H7 (cell line): ENCODE measurements at places on chromosomes 12 and 14. TPM values are rescaled to one million over a fixed set of nuclear protein-coding genes. Genes with fewer than 3 reads are reported as not detected.

DNA sequence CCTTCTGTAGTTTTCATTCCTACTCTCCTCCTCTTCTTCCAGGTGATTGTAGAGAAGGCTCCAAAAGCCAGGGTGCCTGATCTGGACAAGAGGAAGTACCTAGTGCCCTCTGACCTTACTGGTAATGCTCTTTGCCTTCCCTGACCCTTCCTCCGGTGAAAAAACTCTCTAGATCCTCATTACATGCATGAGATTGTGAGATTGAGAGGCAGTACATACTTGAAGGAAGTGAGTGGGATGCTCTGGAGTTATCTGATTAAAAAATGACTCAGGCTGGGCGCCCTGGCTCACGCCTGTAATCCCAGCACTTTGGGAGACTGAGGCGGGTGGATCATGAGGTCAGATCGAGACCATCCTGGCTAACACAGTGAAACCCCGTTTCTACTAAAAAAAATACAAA lies 5.3 kb downstream of the GABARAPL1 start:
- no peak for DNase-seq

GRCh38 chr14:23114120-23114458 lies 5.0 kb downstream of the CEBPE start:
- no peak for DNase-seq

- no peak for DNase-seq
These were observed 1.6 kb downstream of the CD9 start for GRCh38 chr12:6201826-6202225.

- no peak for DNase-seq
These were observed 52.0 kb downstream of the PEBP1 start for GRCh38 chr12:118187751-118188435.

- DNase-seq = no peak
These were observed 1.2 kb downstream of the PYROXD1 start for GRCh38 chr12:21438643-21439042.

DNA sequence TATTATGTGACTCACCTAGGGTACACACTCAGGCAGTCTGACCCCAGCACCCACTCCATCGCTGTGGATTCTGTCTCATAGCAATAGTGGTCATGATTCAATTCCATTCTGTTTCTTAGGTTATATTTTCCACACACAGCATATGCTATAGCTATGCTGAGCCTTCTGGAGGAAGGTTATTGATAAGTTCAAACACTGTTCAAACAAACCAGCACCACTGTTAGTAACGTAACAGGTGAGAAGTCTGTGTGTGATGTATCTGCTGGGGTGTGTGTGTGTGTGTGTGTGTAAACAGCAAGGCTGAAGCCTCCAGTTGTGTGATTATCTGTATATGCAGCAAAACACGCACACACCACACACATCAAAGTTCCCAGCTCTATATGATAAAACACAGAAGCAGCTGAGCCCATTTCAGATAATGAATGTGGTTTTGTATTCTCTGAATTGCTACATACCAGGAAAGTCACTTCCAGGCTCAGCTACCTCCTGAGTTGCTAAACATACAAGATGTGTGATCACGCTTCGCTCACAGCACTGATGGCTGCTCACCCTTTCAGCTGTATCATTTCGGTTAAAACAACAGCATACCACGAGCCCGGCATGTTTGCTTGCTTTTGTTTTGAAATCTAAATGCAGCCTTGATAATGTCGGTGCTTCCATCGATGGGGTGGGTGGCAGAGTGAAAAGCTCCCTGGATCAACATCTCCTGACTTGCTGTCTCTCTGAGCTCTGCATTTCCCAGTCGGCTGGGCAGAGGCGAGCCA lies 6.8 kb upstream of the SYNE3 start:
- DNase-seq = no peak

DNA sequence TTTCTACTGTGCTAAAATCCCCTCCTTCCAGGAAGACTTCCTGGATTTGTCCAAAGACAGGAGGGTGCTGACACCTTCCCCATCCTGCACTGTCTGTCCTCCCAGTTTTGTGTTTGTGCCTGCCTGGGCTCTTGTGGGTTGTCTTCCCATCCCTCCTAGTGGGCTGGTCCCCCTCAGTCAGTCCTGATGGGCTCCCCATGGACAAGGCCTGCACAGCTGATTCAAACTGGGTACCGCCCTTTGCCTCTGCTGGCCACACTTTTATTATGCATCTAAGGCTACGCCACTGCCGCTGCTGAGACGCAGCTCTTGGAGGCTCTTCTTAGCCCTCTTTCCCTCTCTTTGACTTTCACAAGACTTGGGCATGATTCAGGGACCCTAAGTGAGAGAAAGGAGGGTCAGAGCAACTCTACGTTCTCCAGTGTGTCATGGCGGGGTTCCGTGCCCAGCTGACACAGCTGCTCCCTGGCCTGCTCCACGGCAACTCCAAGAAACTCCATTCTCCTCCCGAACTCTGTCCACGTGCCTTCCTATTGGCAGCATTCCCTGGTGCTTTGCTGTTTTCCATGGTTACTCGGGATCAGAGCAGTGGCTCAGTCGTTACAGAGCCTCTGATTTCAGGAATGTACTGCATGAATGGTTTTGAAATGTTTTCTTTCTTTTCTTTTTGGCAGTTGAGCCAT lies 3.8 kb upstream of the KRT85 start:
- DNase-seq = no peak

DNA sequence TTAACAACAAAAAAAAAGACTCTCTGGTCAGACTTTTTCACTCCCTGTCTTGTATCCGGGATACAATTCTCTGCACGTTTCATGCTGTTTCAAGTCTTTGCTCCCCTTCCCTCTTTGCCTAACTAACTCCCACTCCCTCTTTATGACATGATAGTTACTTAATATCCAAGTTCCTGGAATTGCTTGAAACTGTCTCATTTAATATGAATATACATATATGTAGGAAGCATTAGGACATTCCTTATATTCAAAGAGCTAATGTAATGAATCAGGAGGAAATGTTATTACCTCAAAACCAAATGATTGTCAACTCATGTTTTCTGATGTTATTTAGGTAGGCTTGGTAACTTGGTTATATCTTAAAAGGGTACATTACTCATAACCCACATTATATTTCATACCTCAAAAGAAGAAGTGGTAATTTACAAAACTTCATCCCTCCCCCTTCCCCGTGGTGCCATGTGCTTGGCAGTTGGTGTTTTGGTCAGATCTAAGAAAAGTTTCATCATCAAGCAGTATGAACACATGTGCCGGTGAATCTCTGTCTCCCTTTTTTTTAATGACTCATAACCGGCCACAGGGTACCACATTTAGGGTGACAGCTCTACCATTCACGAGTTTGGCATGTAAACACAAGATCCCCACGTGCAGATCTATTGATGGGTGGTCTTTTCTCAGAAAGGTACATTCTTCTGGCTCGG lies 56.5 kb downstream of the HCAR2 start:
- no peak for DNase-seq

DNA sequence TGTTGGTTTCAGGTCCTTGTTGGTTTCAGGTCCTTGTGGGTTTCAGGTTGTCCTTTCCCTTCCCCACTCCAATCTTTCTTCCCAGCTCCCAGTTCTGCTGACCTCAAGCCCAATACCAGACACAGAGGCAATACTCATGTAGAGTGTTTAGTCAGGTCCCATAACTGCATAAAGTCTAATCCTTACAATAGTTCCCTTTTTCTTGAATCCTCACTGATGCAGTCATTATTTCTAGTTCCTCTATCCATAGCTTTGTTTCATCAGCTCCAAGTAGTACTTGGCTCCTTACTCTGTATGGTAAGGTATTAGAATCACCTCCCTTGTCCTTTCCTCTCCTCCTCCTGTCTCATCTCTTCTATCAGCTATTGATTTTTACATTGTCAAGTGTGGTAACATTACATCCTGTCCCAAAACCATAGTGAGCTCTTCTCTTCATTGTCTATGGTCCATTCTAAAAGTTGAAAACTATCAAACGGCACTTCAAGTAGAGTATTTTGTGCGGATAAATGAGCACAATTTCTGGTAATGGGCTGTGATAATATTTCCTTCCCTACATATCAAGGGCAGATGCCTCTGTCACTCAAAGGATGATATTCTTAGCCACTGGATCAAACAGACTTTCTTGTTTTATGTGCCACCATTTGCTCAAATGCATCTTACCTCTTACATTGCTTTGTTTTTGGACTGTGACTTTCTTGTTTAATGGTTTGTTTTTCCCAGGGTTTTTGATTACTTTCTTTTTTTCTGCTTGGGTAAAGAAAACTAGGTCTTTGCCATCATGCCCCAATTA lies 57.2 kb upstream of the JDP2 start:
- no peak for DNase-seq

DNA sequence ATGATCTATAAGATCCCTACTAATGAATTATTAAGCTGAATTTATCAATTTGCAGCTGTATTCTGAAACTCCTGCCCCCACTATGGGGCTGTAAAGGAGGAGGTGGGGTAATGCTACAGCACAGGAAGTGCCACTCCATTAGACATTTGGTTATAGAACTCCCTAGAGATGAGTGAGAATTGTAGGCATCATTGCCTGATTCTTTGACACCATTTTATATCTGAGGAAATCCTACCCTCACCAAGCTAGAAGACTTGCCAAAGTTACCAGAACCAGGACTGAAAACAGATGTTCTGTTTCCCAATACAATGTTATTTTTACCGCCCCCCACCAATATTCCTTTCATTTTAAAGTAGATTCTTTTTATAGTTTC lies 182.4 kb downstream of the EGLN3 start:
- DNase-seq = no peak

- no peak for DNase-seq
These were observed 328.9 kb upstream of the PRICKLE1 start for GRCh38 chr12:42918443-42918842.

DNA sequence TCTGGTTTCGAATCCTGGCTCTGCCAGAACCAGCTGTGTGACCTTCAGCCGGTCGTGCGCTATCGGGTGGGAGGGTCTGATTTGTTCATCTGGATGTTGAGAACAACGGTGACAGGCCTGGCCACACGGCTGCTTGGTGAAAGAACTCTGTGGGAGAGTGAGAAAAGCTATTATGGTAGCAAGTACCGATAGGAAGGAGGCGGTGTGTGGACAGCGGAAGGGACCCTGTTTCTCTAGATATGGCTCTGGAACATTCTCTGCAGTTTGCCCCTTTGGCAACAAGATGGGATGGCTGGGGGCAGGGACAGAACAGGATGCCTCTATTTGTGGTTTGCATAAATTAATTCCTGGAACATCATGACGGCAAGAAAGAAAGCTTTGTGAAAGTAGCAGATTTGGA lies 347.3 kb downstream of the AACS start:
- no peak for DNase-seq

- DNase-seq = no peak
These were observed 40.8 kb downstream of the GALNT16 start for GRCh38 chr14:69300601-69301221.

The ADAM21 gene
- 0.03 TPM in 1 of 2 replicates, not detected in the other for total RNA-seq

The FOXN4 gene
- total RNA-seq = 0.07 and 0.33 TPM in 2 replicates

The MIPOL1 gene
- total RNA-seq = 7.0 and 25.0 TPM in 2 replicates

The NRL gene
- total RNA-seq = 0.87 and 2.1 TPM in 2 replicates
